Retina (tissue), 1 donor: ENCODE measurements at places on chromosomes 5 and 9.
A peak's percentile ranks its signal among the peaks of the same experiment; 100 is the strongest.

DNA sequence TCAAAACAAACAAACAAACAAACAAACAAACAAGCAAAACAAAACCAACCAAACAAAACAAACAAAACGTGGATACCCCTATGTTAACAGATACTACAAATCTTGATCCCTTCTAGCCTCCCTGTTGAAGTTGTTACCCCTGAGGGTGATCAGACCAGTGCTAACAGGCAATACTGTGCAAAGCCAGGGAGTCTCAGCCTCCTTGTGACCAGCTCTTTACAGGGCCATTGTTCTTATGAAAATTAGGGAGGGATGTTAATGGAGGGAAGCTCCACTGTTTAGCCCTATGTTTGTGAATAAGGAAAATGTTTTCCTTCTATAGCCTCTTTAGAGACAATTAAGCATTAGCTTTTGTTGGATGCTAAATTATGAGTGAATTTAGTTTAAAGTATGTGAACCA lies 1072.1 kb upstream of the WWC1 start:
- no peak for DNase-seq

- no peak for DNase-seq
These were observed 28.4 kb downstream of the GLRX start for GRCh38 chr5:95794070-95794516.

DNA sequence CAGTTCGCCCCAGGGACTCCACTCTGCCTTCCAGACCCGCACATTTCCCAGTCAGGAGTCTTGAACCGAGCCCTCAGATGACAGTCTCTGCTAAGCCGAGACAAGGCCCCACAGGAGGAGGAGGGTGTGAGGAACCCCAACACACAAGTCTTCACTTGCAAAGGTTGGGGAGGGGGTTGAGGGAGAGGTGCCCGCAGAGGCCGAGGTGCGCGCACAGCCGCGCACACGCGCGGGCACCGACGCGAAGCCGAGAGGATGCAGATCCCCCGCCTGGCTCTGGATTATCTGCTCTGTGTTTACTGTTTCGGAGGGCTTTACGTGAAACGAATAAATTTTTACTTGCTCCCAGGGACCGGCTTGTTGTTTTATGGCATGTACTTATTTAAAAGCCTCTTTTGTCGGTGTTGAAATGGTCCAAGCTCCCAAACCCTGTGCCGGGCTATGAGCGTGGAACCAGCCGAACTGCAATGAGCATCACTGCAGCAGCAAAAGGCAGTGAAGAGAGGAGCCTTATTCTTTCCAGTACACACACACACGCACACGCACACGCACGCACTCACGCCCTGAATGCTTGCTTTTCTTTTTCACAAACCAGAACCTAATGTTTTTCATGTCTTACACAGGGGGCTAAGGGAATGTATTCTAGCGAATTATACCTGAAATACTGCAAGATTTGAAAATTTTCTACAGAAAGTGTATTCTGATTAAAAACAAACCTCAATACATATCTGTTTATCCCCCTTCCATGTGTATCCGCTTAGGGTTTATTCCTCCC lies 297.7 kb downstream of the PARP8 start:
- DNase-seq: peak; percentile 85

GRCh38 chr9:83199240-83199639 lies 136.3 kb upstream of the RASEF start:
- peak; percentile 68 for DNase-seq

DNA sequence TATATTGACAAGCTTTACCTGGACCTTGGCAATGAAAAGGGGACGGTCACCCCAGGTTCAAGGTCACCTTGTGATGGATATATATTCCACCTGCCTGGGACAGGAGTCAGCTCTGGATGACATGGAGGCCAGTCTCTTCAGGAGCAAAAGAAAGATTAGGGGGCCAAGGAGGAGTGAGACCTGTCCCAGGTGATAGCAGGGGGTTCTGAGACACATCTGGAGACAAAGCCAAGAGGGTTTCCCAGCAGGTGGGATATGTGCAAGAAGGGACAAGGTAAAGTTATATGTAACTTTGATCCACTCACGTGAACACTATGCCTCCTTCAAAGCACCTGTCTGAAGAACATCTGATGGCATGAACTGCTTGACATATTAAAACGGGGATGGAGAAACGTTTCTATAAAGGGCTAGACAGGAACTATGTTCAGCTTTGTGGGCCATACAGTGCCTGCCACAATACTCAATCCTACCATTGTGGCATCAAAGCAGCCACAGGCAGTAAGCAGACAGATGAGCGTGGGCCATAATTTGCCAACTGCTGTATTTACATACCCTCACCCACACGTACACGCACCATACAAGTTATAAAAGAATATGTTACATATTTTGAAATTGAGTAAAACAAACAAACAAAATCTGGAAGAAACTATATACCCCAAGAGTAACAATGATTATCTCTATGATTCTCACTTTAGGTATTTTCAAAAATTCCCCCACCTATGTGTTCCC lies 62.9 kb upstream of the ZNF622 start:
- no peak for DNase-seq

- DNase-seq: peak; percentile 47
These were observed 21.2 kb downstream of the ADAM19 start for GRCh38 chr5:157554179-157555036.

- DNase-seq: no peak
These were observed 366.9 kb upstream of the NUDT12 start for GRCh38 chr5:103929338-103930013.

DNA sequence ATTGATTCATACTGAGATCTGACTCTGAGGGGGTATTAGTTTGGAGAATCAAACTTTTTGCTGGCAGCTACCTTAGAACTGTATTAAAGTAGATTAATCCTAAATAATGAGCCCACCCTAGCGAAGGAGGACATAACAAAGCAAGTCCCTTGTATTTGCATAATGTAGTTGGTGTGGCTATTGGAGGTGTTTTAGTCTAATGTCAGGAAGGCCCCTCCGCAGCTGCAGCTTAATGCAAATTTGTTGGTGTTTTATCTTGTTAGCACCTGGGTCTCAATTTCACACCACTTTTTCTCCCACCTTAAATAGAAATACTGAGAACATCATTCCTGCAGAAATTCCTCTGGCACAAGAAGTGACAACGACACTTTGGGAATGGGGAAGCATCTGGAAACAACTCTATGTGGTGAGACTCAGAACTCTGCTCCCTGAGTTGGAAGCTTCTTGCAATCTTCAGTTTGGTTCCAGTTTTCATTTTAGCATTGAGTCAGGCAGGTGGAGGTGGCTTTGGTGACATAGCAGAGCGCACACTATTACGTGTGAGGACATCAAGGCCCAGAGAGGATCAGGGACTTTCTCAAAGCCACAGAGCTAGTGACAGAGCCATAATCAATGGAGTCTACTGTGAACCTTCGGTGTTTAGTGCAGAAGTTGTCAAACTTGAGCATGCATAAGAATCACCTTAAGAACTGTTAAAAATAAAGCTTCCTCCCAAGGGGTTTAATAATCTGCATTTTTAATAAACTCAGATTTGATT lies 33.9 kb downstream of the DOCK2 start:
- no peak for DNase-seq

GRCh38 chr5:173051746-173052145 lies 4.4 kb upstream of the CREBRF start:
- no peak for DNase-seq

DNA sequence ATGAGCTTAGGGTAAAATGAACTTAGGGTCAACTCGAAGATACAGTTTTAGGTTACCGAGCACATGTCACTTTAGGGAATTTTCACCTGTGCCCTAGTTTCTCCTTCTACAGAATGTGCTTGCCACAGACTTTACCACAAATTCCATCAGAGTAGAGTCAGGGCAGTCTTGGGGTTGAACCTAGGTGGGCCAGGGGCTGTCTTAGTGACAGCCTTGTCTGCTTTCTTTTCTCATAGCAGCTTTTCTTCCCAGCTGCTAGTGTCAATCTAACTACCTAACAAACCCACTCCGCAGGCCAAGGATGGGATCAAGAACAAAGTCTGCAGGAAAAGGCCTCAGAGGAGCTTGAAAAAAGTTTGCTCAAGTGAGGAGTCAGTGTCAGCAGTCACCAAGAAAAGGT lies 458.1 kb upstream of the CDH18 start:
- DNase-seq: no peak

DNA sequence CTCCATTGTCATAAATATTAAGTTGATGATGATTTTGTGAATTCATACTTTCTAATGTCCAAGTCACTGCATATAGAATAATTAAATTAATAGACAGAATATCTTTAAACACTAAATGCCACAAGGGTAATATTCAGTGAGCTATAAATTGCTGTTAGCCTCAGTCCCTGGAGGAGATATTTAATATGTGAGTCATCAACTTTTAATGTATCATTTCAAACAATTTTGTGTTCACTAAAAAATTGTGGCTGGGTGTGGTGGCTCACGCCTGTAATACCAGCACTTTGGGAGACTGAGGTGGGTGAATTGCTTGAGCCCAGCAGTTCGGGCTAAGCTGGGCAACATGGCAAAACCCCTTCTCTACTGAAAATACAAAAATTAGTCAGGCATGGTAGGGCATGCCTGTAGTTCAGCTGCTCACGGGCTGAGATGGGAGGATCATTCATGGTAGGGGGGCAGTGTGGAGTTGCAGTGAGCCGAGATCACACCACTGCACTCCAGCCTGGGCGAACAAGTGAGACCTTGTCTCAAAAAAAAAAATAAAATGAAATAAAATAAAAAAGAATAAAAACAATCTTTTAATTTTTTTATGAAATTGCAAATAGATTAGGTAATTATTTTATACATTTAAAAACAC lies 717.3 kb upstream of the CHD1 start:
- DNase-seq: no peak

GRCh38 chr5:133952729-133953567 lies 15.5 kb downstream of the C5orf15 start:
- no peak for DNase-seq

DNA sequence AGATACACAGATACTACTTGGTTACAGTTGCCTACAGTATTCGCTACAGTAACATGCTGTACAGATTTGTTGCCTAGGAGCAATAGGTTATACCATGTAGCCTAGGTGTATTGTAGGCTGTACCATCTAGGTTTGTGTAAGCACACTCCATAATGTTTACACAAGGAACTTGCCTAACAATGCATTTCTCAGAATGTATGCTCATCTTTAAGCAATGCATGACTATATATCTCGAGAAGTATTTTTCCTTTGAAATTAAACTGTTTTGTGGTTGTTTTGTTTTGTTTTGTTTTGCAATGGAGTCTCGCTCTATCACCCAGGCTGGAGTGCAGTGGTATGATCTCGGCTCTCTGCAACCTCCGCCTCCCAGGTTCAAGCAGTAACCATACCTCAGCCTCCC lies 25.3 kb downstream of the LRRC70 start:
- no peak for DNase-seq

DNA sequence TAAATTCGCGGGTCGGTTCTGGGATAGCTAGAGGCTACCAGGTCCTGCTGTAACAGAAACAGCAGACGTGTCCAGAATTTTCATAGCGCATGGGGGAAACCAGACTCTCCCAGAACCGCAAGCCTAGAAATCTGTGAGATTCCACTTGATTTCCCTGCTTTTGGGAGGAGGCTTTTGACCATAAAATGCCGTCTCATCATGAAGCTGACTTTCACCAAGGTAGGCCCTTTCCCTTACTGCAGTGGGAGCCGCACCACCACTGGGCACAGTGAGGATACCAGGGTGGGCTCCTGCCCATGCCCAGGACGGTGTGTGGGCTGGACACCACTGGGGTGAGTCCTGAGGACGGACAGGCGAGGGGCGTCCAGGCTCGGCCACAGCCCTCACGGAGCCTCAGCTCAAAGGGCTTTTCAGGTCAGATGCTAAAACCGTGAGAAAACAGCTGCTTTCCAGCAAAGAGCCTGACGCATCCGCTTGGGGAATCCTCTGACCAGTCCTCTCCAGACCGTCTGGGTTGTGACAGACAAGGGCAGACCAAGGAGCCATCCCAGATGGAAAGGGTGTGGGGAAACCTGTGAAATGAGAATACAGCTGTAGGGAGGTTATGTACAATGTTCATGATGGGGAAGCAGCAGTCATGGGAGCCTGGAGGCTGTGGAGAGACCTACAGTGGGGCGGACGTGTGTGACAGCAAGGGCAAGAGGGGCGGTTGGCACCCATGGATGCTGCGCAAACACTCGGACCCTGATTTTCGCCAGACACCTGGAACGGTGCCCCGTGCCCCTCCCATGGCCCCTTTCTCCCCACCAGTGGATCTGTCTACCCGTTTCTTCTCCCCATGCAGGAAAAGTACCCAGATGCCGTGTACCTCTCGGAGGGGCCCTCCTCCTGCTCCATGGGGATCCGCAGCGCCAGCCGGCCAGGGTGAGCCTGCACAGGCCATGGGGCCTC lies 59.2 kb downstream of the IPPK start:
- DNase-seq: no peak

DNA sequence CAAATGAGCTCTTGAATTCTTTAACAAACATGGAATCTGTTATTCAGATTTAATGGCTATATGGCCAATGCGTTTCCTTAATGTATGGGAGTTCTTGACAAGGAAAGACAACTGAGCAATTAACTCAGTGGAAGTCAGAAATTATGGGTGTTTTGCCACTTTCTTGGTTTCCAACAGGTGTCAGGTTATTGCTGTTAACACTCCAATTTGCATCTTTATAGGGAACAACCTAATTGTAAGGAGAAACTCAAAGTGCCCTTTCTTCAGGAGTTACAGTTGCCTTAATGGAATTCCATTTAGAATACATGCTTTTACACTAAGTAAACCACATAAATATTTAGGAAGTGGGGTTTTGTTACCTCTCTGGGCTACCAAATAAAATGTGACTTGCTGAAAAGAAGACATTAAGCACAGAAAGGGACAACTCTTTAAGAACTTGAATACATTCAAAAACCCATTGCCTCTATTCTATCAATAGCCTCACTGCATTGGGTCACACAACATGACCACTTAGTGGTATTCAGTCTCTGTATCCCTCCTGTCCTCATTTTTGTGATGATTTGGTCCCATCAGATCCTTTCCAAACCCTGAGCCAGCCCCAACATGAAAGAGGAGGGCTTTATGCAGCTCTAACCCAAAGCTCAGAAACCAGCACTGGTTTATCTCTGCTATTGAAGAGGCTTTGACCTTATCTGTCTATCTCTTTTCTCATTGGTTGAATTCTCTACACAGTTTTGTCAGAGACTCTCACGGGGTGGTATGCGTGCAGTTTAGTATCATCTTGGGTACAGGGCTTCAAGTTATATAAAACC lies 118.7 kb downstream of the EDIL3 start:
- no peak for DNase-seq

- no peak for DNase-seq
These were observed 410.6 kb downstream of the PSAT1 start for GRCh38 chr9:78707481-78707991.

GRCh38 chr9:135988493-135988892 lies 27.3 kb upstream of the UBAC1 start:
- peak; percentile 48 for DNase-seq

- no peak for DNase-seq
These were observed 1300.1 kb upstream of the DMAC1 start for GRCh38 chr9:9099646-9100045.
